Activated CD4-positive, alpha-beta T cell treated with anti-CD3 and anti-CD28 coated beads, Interleukin-2, amount 50 U/mL, for 4 hours (primary cell): ENCODE measurements at places on chromosomes 7 and 10.

- DNase-seq = no peak
These were observed 36.8 kb upstream of the R3HCC1L start for GRCh38 chr10:98097616-98098015.

- no peak for DNase-seq
These were observed 107.7 kb downstream of the RBM20 start for GRCh38 chr10:110751850-110752249.

- no peak for DNase-seq
These were observed 727 bp downstream of the ATRNL1 start for GRCh38 chr10:115093776-115094408.

DNA sequence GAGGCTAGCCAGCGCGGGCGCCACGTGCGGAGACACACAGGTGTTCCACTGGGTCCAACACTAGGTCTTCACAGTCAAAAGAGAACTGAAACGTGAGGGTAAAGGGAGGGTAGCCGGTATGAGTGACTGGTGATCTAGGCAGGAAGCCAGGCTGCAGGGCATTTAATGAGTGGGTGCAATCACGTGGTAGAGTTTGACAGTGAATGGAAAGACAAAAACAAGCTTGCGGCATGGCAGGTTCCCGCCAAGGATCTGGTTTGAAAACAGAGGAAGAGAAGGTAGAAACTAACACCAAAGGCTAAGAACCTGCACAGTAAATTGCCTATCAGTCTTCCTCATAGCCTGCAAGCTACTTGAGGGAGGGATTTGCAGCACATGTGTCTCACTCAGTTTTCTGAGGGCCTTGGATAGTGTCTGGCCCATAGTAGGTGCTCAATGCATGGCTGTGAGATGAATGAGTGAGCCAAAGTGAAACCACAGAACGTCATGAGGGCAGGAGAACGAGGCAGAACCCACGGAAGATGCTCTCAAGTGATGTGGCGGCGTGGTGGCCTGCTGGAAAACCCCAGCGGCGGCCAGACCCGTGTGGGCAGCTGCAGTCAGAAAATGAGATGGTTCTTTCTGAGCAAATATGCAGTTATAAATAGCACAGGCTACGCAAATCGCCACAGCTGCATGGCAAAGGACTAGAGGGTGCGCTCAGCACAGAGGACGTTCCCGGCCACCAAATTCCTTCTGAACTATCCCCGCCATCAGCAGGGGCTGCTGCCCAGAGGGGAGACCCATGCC, 183.6 kb upstream of the NFE2L3 start:
- no peak for DNase-seq

- DNase-seq = no peak
These were observed 82.6 kb upstream of the AUTS2 start for GRCh38 chr7:69515495-69516212.

DNA sequence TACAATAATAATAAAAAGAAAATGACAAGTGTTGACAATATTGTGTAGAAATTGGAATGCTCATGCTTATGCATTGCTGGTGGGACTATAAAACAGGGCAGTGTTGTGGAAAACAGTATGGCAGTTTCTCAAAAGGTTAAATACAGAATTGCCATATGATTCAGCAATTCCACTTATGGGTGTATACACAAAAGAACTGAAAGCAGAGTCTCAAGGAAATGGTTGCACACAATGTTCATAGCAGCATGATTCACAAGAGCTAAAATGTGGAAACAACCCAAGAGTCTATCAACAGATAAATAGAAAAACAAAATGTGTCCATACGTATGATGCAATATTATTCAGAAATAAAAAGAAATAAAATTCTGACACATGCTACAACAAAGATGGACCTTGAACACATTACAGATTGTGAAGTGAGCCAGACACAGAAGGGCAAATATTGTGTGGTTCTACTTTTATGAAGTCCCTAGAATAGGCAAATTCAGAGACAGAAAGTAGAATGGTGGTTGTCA, 64.8 kb upstream of the GRM8 start:
- no peak for DNase-seq

DNA sequence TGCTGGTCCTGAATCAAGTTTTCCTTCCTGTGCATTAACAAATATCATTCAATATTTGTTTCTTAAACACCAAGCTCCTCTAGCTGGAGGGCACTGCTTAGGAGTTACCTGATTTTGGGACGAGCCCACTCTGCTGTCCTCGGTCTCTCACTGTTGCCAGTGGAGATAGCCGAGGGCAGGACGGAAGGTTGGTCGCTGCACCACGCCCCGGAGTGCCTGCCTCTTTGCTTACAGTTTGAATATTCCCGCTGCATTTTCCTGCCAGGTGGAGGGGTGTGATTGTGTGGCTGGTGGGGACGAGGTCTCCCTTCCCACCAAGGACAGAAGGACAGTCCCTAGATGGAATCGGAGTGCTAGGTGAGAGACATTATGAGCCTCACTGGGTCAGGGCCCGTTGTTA, 201.5 kb downstream of the DNAJB6 start:
- DNase-seq = no peak

- DNase-seq = no peak
These were observed 18.3 kb downstream of the DNAJB12 start for GRCh38 chr10:72336259-72337038.
